GM23248 (cell line): ENCODE measurements at places on chromosomes 2 and 18.

- peak; percentile 53 for DNase-seq
Measured at GRCh38 chr2:175003875-175004729, 1.1 kb downstream of the CHN1 start.

DNA sequence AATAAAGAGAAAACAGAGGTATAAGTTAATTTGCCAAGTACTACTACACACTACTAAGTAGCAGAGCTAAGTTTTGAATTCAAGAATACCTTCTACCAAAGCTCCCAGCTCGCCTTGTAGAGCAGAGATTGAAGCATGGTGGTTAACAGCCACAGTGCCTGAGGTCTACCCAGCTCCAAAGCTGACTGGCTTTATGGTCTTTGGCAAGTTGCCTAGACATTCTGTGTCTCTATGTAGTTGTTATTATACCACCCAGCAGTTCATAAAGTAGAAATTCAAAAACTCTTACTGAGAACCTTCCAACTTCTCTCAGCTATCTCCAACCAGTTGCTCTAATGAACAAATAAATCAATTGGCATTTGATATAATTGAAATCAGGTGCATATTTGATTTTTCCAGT lies 87.8 kb downstream of the PDE11A start:
- DNase-seq: peak; percentile 50

DNA sequence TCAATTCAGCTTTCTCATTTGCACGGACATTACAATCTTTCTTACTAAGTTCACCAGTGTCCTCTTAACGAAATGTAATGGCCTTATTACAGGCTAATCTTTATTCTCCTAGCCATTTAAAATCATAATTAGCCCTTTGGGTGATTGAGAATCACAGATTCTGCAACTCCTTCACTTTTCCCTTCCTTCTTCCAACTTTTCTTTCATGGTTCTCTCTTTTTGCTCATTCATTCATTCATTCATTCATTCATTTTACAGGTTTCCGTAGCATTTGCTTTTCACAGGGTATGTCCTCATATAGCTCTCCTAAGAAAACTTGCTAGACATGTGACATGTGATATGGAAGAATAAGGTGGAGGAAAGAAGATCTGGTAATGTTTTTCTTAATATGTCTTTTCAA lies 16.0 kb downstream of the TBR1 start:
- no peak for DNase-seq

GRCh38 chr2:18841248-18842150 lies 252.1 kb upstream of the NT5C1B start:
- DNase-seq: no peak

DNA sequence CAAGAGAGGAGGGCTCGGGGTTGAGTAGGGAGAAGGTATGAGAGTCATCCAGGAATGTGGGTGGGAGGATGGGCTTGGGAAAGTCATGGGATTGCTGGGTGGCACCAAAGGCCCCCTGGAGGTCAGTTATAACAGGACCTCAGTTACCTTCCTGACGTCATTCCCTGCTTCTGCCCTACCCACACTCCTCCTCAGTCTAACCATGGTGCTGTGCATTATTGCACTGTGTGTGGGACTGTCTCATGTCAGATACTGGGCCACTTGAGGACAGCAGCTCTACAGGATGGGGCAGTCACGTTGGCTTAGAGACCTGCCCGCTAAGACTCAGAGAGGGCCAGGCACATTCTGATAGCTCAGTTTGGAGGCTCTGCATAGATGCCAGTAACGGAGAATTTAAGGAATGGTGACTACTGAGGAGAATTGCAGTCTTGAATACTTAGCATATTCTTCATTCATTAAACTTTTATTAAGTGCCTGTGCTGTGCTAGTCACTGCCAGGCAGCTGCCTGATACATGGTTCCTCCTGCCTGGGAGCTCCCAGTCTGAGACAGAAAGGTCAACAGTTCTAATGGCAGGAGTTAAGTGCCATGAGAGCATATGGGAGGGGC lies 90.5 kb downstream of the LAMA3 start:
- DNase-seq: peak; percentile 29

- peak; percentile 64 for DNase-seq
Measured at GRCh38 chr2:121903037-121903689, 147.7 kb downstream of the TSN start.

GRCh38 chr2:46964835-46965560 lies 49.4 kb upstream of the MCFD2 start:
- DNase-seq: no peak

GRCh38 chr2:134412639-134412999 lies 158.7 kb downstream of the MGAT5 start:
- no peak for DNase-seq

GRCh38 chr2:168119515-168120141 lies 127.8 kb downstream of the STK39 start:
- DNase-seq: peak; percentile 69

GRCh38 chr2:207711750-207712530 lies 500 bp downstream of the CCNYL1 start:
- peak; percentile 73 for DNase-seq

- DNase-seq: no peak
Measured at GRCh38 chr18:76589316-76589715, 94.3 kb upstream of the ZNF516 start.

GRCh38 chr2:15973481-15974401 lies 33.4 kb downstream of the MYCN start:
- DNase-seq: no peak

GRCh38 chr2:96090196-96090926 lies 26.0 kb downstream of the ADRA2B start:
- DNase-seq: no peak

- no peak for DNase-seq
Measured at GRCh38 chr2:237820421-237820820, 21.8 kb downstream of the RBM44 start.

- DNase-seq: peak; percentile 96
Measured at GRCh38 chr2:215793747-215794595, 219.4 kb downstream of the MREG start.

GRCh38 chr2:38315707-38316333 lies 61.3 kb downstream of the ATL2 start:
- DNase-seq: peak; percentile 63

DNA sequence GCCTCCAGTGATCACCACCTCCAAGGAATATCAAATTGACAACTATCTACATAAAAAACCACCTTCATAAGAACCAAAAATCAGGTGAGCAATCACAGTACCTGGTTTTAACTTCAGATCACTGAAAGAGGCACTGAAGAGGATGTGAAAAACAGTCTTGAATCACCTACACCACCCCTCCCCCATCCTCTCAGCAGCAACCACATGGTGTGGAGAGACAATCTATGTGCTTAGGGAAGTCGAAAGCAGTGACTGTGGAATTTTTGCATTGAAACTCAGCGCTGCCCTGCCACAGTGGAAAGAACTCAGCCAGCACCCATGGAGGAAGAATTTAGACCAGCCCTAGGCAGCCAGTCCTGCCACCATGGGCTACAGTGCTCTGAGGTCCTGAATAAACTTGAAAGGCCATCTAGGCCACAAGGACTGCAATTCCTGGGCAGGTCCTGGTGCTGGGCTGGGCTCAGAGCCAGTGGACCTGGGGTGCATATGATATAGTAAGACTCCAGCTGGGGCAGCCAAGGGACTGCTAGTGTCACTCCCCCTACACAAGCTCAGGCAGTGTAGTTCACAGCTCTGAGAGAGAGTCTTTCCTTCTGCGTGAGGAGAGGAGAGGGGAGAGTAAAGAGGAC lies 75.6 kb downstream of the ATL2 start:
- no peak for DNase-seq

GRCh38 chr18:33837191-33837590 lies 259.2 kb downstream of the ASXL3 start:
- DNase-seq: no peak

DNA sequence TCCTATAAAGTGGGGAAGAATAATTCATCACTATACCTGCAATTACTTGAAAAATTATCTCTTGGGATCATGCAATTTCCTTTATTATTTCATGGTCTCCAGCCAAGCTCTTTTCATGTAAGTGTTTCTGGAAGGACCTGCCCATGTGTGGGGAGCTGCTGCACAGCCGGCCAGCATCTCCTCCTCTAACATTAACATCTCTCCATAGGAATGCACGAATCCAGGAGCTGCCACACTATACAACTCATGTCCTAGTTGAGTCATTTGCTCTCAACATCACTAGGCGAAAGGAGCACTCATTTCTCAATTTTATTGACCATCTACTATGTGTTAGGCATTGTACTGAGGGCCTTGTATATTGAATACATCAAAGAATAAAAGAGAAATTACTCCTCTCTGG lies 144.3 kb upstream of the ERBB4 start:
- DNase-seq: peak; percentile 31

GRCh38 chr2:107570876-107571275 lies 255.8 kb upstream of the RGPD4 start:
- DNase-seq: no peak

DNA sequence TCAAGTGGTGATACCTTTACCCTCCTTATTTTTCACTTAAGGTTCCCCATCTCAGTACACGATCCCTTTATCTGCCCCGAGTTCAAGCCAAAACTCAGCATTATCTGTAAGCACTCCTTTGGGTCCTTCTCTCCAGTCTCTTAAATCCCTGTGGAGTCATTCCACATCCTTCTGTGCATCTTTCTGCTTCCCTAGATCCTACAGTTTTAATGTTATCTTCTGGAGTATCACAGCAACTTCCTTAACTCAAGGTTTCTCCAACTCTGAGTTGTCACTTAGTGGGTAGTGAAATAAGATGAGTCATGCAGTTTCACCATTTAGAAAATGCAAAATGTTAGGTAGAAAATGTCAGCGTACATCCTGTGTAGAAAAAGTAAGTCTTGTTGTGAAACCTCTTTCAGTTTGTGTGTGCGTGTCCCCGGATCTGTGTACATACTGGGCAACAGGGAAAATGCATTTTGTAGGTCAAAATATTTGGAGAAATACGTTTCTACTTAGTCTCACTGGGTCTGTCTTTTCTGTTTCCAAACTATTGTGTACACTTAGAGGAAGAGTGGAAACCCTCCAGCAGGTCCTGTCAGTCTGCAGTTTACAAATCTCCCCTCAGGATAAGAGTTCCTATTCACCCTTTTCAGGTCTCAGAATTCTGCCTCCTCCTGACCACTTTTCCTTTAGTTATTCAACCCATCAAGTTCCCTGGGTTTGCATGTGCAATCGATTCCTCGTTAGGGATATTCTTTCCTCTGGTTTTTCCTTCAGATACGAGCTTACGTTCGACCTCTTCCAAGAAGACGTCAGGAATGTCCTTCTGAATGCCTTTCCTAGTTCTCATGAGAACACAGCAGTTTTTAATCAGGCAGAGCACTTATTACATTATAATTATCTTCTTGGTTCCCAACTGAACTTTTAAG lies 154.8 kb downstream of the TGIF1 start:
- DNase-seq: peak; percentile 94

- no peak for DNase-seq
Measured at GRCh38 chr2:5756272-5756671, 64.1 kb downstream of the SOX11 start.

GRCh38 chr2:88099798-88100488 lies 27.9 kb downstream of the FABP1 start:
- peak; percentile 63 for DNase-seq

- peak; percentile 89 for DNase-seq
Measured at GRCh38 chr2:238974501-238975166, 126.7 kb downstream of the TWIST2 start.

GRCh38 chr2:76599732-76600368 lies 889.1 kb upstream of the GCFC2 start:
- peak; percentile 84 for DNase-seq

- DNase-seq: no peak
Measured at GRCh38 chr2:121627525-121628050, 21.7 kb downstream of the CLASP1 start.

GRCh38 chr18:28771849-28772248 lies 594.9 kb upstream of the CDH2 start:
- no peak for DNase-seq

DNA sequence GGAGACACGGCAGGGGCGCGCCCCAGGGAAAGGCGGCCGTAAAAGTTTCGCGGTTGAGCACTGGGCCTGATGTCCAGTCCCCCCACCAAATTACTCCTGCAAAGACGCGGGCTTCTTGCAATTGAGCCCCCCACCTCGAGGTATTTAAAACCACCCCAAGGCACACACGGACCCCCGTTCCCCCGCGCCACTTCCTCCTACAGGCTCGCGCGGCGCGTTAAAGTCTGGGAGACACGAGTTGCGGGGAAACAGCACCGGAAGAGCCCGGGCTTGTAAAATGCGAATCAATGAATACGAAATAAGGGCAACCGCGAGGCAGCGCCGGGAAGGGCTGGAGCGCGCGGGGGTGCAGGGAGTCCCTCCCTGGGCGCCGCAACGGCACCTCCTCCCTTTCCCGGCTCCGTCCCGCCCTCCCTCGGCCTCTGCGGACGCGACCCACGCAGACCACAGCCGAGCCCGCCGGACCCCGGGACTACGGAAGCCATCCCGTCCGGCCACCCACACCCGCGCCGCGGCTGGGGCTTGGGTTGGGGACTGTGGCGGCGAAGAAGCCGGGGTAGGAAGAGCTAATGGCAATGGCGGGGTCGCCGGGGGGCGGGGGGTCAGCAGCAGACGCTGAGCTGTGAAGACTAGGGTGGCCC lies 918 bp upstream of the NETO1 start:
- no peak for DNase-seq

- DNase-seq: peak; percentile 76
Measured at GRCh38 chr18:11320986-11321385, 171.6 kb upstream of the PIEZO2 start.

DNA sequence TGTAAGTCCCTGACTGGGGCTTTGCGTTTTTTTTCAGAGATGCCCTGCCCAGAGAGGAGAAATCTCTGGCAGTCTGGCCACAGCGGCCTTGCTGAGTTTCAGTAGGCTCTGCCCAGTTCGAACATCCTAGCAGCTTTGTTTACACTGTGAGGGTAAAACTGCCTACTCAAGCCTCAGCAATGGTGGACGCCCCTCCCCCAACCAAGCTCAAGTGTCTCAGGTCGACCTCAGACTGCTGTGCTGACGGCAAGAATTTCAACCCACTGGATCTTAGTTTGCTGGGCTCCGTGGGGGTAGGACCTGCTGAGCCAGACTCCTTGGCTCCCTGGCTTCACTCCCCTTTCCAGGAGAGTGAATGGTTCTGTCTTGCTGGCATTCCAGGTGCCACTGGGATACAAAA lies 31.7 kb downstream of the L3MBTL4 start:
- DNase-seq: no peak
